ENCODE measurements at places on chromosomes 2 and 18. TPM values are rescaled to one million over a fixed set of nuclear protein-coding genes. Genes with fewer than 3 reads are reported as not detected.

DNA sequence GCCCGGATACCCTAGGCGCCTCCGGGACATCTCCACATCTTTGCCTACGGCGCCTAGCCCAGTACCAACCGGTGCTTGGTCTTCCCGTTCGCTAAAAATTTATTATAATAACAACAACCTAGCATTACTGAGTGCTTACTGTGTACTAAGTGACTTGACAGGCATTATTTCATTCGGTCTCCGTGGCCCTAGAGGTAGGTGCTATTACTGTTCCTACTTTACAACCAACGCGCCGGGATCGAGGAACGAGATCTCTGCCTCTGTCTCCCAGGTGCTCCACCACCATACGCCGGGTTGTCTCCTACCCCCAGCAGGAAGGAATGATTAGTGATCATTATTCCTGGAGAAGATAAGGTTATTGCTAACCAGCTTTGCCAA lies 657 bp upstream of the BIN1 start:
- H3K4me1 ChIP-seq, result peaks cover 30% of the 10 kb centered on the region
- H3K27ac ChIP-seq, result peak overlapping the region; percentile 83
- H3K27me3 ChIP-seq, result no peaks in the 10 kb centered on the region
- no peak for DNase-seq
- peak overlapping the region; percentile 94 for H3K4me3 ChIP-seq

DNA sequence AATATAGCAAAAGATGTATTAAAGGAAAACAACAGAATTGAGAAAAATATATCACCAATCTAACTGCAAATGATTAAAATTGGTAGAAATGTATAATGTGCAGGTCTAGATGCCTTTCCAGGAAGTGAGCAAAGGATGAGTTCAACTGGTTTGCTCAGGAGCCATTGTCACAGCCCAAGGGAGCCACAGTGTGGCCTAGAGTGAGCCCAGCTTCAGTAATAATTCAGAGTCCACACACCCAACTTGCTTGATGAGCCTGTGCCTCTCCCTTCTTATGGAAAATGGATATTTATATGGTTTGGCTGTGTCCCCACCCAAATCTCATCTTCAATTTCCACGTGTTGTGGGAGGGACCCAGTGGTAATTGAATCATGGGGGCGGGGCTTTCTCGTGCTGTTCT lies 92.2 kb upstream of the ASAP2 start:
- no peak for DNase-seq
- H3K4me3 ChIP-seq, result no peak overlapping the region
- no peaks in the 10 kb centered on the region for H3K27me3 ChIP-seq
- no peak overlapping the region for H3K27ac ChIP-seq
- H3K4me1 ChIP-seq, result peaks cover 15% of the 10 kb centered on the region

DNA sequence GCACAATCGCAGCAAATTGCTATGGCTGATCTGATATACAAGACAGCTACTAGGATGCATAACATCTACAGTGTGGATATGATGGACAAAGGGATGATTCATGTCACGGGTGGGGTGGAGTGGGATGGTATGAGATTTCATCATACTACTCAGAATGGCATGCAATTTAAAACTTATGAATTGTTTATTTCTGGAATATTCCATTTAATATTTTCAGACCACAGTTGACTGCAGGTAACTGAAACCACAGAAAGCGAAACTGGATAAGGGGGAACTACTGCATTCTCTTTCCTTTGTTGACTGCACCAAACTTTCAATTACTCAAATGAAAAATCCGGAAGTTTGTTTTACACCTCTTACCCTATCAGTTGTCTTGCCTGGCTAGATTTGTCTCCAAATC lies 94.4 kb upstream of the NEUROD1 start:
- DNase-seq, result no peak
- H3K4me3 ChIP-seq, result no peak overlapping the region
- no peaks in the 10 kb centered on the region for H3K36me3 ChIP-seq
- no peak overlapping the region for H3K27ac ChIP-seq
- H3K27me3 ChIP-seq, result no peaks in the 10 kb centered on the region
- H3K4me1 ChIP-seq, result peaks cover 12% of the 10 kb centered on the region

DNA sequence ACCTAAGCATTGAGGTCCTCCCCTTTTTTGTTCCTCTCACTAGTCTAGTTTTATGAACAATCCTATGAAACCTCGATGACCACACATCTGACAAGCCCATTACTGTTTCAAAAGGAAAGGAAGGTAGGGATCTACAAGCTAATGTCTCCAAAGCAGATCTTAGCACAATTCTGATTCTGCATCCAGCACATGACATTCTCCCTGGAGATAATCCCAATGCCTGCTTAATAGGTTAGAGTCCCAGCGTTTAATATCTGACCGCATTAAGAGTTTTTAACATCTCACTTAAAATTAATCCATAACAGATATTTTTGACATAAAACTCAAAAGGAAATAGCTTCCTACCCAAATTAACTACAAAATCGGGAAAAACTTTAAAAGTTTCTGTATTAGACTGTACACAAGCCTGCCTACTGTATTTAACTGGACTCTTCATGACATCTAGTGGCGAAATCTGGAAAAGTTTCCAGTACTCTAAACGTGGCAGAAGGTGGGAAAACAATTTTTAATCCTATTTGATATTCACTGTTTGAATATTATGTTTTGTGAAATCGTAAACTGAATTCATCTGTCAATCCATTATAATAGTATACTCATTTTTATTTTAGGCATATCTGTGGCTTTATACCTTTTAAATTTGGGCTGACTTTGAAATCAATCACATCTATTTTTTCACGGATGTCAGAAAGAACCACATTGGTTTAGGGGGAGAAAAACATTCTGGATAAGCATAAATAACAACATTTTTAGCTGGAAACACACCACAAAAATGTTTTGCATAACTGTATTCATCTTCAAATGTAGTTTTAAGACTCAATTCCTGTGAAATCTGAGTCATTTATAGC lies 62.4 kb downstream of the TXNL1 start:
- no peak overlapping the region for H3K4me3 ChIP-seq
- DNase-seq, result no peak
- peaks cover 16% of the 10 kb centered on the region for H3K4me1 ChIP-seq
- no peaks in the 10 kb centered on the region for H3K36me3 ChIP-seq
- no peaks in the 10 kb centered on the region for H3K27me3 ChIP-seq
- H3K27ac ChIP-seq, result peak overlapping the region; percentile 30

GRCh38 chr18:59279722-59280121 lies 6.5 kb upstream of the RAX start:
- DNase-seq, result no peak
- H3K27me3 ChIP-seq, result no peaks in the 10 kb centered on the region
- H3K4me1 ChIP-seq, result no peaks in the 10 kb centered on the region
- H3K27ac ChIP-seq, result no peak overlapping the region
- no peaks in the 10 kb centered on the region for H3K36me3 ChIP-seq
- H3K4me3 ChIP-seq, result no peak overlapping the region

DNA sequence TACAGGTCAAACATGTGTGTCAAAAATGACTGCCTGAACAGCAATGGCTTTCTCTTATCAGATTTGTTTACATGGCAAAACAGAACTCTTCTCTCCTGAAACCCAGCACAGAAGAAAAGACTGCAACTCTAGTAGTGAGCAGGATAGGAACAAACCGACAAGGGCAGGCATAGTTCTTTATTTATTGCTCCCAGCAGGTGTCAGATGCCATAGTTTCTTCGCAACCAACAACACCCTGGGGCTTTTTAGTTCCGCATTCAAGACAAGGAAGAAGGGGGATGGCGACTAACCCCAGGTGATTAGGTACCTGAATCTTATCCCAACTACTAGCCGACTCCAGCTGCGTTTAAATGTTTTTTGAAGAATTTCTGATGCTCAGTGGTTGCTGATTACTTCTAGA lies 367.5 kb upstream of the FIGN start:
- H3K27ac ChIP-seq, result no peak overlapping the region
- no peaks in the 10 kb centered on the region for H3K36me3 ChIP-seq
- DNase-seq, result no peak
- no peaks in the 10 kb centered on the region for H3K4me1 ChIP-seq
- no peak overlapping the region for H3K4me3 ChIP-seq
- no peaks in the 10 kb centered on the region for H3K27me3 ChIP-seq

- H3K4me3 ChIP-seq, result no peak overlapping the region
- H3K27ac ChIP-seq, result no peak overlapping the region
- H3K36me3 ChIP-seq, result no peaks in the 10 kb centered on the region
Measured at GRCh38 chr2:107591561-107592279, 235.0 kb upstream of the RGPD4 start.

DNA sequence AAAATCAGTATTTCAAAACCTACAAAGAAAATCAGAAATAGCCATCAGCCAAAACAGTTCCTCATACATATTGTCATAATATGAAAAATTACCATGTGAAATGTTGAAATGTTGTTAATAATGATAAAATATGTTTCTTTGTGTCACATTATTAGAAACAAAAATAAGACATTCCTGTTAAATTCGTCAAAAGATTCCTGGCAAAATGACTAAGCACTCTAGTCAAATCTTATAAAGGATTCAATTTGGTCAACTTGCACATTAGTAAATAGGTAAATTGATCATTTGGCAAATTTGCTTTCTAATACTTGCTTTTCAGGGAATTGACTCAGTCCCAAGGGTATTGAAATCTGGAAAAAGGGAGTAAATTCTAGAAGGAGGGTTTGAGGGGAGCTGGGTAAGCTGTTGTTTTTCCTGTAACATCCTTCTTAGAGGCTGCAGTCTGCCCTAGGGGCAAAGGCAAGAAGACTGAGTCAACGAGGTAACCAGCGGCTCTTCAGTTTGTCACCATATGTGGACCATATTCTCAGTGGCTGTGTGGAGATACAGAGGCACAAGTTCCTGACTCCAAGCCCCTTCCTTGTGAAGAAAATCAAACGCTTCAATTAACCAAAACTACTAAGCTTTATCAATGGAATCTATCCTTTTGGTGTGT lies 482.3 kb downstream of the TNS1 start:
- H3K27me3 ChIP-seq, result no peaks in the 10 kb centered on the region
- H3K4me3 ChIP-seq, result no peak overlapping the region
- no peak overlapping the region for H3K27ac ChIP-seq
- H3K4me1 ChIP-seq, result no peaks in the 10 kb centered on the region

DNA sequence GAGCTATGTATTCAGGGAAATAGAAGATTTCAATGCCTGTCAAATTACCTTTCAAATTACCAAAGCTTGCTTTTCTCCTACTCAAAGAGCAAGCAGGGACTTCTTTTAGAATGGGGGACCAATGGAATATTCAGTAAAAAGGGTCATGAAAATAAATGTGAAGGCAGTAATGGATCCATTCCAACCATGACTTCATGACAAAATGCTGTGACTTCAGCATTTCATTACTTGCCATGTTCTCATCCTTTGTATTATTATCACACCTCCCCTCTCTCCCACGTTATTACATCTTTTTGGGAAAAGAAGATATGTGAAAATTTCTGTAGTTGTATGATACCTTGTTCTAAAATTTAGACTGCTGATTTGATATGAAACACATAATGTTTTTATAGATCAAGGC lies 864.0 kb upstream of the FSHR start:
- H3K4me3 ChIP-seq, result no peak overlapping the region
- no peak for DNase-seq
- H3K27ac ChIP-seq, result no peak overlapping the region
- no peaks in the 10 kb centered on the region for H3K4me1 ChIP-seq

- DNase-seq, result no peak
- H3K27ac ChIP-seq, result no peak overlapping the region
- no peaks in the 10 kb centered on the region for H3K4me1 ChIP-seq
- H3K4me3 ChIP-seq, result no peak overlapping the region
- H3K36me3 ChIP-seq, result no peaks in the 10 kb centered on the region
Measured at GRCh38 chr2:25895610-25896009, 17.3 kb upstream of the ASXL2 start.

DNA sequence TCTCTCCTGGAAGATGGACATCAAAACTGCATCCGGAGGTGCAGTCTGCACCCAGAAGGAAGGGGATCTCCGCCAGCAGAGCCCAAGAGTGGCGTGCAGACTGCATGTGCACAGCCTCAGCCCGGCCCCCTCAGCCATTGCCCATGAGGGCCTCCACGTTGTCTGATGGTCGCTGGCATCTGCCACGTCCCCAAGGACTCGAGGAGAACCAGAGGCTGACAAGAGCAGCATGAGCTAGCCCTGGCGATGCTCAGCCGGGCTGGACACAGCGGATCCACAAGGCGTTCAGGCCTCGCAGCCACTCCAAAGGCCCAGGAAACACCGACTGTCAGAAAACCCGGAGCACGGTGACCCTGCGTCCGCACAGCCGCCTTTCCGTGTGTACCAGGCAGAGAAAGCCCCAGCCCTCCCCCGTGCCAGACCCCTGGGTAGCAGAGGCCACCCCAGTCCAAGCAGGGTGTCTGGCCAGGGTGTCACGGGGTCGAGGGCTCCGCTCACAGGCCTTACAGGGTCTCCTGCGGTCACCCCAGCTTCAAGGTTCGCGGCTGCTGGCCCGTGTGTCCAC lies 48.3 kb downstream of the SLC66A2 start:
- H3K27ac ChIP-seq, result no peak overlapping the region
- H3K4me3 ChIP-seq, result no peak overlapping the region
- H3K27me3 ChIP-seq, result no peaks in the 10 kb centered on the region
- DNase-seq, result peak; percentile 79
- no peaks in the 10 kb centered on the region for H3K36me3 ChIP-seq

GRCh38 chr2:22290302-22290701 lies 1094.7 kb upstream of the KLHL29 start:
- DNase-seq, result no peak
- H3K4me1 ChIP-seq, result no peaks in the 10 kb centered on the region
- H3K4me3 ChIP-seq, result no peak overlapping the region
- no peaks in the 10 kb centered on the region for H3K27me3 ChIP-seq

Gene HNMT
- 18.9 TPM for total RNA-seq

Gene DSG1
- total RNA-seq, result 122 TPM

Gene IL1RN
- 253 TPM for total RNA-seq

Gene HSBP1L1
- total RNA-seq, result 32.2 TPM

Gene FN1
- 292 TPM for total RNA-seq

Gene RGPD3
- 0.25 TPM for total RNA-seq
